Activated naive CD4-positive, alpha-beta T cell treated with anti-CD3 and anti-CD28 coated beads, Interleukin-2, amount 50 U/mL, for 16 hours (primary cell): ENCODE measurements at places on chromosomes 7 and 10.

DNA sequence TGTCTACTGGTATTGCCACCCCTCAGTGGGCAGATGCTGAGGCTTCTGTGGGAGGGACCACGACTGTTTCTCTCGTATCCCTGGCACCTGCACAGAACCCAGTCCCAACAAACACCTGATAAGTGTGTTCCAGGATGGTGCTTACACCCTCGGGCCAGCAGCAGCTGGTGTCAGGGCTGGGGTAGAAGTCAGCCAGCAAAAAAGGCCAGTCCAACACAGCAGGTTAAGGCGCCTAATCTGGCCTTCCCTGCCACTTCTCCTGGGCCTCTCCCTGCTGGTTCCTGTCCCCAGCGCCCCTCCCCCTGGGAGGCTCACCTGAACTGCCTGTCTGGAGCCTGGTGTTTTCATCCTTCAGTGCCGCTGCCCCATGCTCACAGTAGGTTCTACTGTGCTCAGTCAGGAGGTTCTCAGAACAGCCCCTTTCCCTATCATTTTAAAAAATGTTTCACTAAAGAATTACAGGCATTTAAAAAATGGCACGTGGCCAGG, 20.0 kb downstream of the PODXL start:
- no peak for DNase-seq

DNA sequence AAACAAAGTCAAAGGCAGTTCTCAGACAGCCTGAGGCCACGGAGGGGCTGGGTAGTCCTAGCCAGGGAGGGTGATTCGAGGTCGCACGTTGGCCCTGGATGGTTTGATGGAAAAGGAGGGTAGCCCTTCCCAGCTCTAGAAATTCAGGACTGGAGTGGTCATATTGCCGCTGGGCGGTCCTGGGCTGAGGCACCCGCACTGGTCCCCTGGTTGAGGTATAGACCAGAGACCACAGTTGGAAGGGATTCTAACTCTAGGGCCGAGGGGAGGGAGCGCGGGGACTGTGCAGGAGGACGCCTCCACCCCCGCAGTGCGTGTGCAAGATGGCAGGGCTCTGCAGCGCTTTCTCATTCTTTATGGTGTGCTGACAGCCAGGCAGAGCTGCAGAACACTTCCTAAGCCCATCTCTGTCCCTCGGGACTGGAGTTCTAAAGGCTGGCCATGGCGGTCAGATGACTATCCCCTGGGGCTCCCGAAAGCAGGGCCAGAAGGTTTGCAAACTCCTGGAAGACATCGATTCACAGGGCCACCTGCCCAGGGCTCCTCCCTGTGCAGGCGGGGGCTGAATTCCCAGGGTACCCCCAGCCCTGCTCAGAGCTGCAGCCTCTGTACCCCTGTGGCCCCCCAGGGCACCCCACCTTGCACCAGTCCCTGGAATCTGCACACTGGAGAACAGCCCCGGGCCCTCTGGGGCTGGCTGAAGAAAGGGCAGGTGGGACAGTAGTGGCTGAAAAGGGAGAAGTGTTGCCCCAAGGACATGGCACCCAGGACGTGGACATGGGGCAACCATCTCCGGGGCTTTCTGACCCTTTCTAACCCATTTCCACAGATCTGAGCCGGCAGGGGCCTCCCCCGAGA, 51.0 kb upstream of the ELN start:
- DNase-seq, result no peak

GRCh38 chr7:109890622-109891021, 1200.3 kb upstream of the LRRN3 start:
- no peak for DNase-seq

- DNase-seq, result no peak
Observed at GRCh38 chr7:157893535-157894044, 556.8 kb downstream of the DNAJB6 start.
